ENCODE measurements at places on chromosomes 11 and 22.
A peak's percentile ranks its signal among the peaks of the same experiment; 100 is the strongest.

GRCh38 chr22:30856741-30857502 lies 111.7 kb downstream of the MORC2 start:
- DNase-seq, result no peak

GRCh38 chr11:44775985-44776446 lies 49.3 kb downstream of the TSPAN18 start:
- no peak for DNase-seq

- DNase-seq, result no peak
These were observed 38.3 kb downstream of the BIRC2 start for GRCh38 chr11:102385085-102386007.

- no peak for DNase-seq
These were observed 647.2 kb downstream of the NELL1 start for GRCh38 chr11:21316591-21316990.

DNA sequence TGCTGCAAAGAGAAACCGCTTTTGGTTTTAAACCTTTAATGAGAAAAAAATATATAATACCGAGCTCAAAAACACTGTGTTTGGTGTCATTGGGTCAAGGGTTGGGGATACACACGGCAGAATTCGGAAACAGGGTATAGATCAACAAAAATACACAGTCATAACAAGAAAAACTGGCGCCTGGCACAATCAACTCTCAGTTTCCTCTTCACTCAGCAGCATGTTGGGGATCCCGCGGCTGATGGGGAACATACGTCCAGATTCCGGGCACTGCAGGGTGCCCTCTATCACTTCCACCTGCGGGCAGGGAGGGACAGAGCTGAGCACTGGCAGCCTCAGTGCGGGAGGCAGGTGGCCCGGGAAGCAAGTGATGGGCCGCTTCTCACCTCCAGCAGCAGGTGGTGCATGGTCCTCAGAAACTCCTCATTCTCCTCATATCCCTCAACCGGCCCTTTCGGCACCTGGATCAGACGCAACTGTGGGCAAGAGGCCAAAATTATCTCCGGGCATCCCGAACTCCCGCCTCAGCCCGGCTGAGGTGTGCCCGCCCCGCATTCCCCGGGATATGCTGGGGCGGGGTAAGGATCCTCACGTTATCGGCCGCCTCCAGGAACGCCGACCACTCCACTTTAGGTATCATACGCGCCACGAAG lies 561 bp downstream of the TRMT112 start:
- DNase-seq, result no peak

DNA sequence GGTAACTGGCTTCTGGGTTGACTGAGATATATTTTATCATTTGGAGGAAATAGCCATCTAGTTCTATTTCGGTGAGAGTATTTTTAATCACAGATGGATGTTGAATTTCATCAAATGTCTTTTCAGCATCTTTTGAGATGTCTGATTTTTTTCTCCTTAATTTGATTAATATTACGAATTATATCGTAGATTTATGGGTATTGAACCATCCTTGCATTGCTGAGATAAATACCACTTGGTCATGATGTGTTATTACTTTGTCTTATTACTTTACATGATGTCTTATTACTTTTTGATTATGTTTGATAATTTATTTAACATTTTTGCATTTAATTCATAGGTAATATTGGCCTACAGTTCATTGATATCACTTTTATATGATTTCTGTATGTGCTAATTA lies 78.8 kb upstream of the PARVA start:
- no peak for DNase-seq

- DNase-seq, result no peak
These were observed 147.4 kb upstream of the POU2AF2 start for GRCh38 chr11:111098091-111098490.

DNA sequence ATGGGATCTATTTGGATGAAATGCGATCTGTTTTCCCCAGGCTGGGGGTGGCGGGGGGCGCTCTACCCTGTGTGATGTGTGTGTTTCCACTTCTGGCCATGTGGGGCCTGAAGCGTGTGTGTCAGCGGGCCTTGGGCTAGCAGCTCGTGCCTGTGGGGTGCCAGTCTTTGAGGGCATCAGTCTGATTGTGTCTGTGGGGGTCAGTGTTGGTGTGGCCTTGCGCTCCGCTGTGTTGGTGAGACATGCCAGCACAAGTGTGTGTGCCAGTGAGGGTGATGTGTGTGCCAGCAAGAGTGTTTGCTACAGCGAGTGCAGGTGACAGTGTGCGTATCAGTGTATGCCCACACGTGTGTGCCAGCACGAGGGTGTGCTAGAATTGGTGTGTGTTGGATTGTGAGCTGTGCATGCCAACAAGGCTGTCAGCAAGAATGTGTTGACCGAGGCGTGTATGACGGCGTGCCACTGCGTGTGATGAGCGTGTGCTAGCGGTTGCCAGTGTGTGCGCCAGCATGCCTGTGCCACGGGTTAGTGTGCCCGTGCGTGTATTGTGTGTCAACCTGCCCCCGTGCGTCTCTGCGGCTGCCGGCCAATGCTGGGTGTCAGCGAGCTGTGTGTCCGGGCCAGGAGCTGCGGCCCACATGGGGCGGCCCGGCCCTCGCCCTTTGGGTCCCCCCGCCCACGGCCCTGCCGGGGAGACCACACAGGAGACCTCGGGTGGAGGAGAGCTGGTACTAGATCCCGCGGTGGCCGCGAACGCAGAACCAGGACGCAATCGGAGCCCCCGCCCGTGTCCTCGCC lies 519 bp downstream of the ARRB1 start:
- DNase-seq, result no peak

DNA sequence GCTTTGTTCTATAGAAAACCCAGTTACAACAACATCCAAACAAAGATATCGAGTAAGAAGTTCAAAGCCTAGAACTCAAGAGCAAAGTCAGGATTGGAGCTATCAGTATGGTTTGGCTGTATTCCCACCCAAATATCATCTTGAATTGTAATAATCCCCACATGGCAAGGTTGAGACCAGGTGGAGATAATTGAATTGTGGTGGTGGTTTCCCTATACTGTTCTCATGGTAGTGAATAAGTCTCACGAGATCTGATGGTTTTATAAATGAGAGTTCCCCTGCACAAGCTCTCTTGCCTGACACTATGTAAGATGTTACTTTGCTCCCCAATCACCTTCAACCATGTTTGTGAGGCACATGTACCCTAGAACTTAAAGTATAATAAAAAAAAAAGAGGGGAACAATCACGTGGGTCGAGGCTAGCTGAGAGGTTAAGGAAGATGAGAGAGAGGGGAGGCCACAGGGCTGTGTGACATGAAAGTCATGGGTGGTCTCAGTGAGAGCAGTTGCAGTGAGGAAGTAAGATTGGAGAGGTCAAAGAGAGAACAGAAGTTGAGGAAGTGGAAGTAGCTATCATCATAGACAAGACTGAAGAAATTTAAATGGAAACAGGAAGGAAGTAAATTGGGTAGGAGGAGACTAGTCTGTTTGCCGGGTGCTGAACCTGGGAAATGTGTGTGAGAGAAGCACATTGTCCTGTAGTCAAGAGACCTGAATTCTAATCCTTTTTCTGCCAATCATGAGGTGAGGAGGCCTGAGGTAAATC lies 80.1 kb upstream of the CD44 start:
- no peak for DNase-seq

DNA sequence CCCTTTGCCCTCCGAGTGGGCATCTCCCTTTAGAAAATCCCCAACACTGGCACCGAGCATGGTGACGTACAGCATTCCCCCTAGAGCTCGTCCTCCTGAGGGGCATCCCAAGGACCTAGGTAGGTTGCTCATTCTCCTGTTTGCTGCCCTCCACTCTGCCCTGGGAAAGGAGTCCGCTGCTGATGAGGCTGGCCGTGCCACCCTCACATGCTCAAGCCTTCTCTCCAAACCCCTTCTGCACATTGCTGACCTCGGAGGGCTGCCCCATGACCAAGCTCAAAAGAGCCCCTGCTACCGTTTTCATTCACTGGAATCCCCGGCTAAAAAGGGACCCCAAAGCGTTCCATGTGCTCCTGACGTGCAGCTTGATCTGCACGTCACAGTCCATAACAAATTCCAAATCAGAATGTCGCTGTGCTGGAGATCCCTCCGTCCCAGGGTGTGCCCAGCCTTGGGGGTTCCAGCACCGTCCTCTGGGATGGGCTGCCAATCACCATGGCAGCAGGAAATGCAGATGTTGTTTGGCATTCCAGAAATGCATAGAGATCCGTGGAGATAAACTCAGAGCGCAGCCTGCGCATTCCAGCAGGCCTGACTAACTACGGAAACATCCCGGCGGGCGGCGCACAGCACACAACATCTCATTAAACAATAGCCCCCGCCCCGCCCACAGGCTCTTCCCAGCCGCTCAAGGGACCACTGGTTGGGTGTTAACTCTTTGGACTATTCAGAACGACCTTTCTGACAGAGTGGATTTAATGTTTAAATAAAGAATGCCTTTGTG lies 26.3 kb upstream of the GNB1L start:
- DNase-seq, result peak; percentile 97

- DNase-seq, result no peak
These were observed 12.5 kb downstream of the SELENOO start for GRCh38 chr22:50213263-50213662.

DNA sequence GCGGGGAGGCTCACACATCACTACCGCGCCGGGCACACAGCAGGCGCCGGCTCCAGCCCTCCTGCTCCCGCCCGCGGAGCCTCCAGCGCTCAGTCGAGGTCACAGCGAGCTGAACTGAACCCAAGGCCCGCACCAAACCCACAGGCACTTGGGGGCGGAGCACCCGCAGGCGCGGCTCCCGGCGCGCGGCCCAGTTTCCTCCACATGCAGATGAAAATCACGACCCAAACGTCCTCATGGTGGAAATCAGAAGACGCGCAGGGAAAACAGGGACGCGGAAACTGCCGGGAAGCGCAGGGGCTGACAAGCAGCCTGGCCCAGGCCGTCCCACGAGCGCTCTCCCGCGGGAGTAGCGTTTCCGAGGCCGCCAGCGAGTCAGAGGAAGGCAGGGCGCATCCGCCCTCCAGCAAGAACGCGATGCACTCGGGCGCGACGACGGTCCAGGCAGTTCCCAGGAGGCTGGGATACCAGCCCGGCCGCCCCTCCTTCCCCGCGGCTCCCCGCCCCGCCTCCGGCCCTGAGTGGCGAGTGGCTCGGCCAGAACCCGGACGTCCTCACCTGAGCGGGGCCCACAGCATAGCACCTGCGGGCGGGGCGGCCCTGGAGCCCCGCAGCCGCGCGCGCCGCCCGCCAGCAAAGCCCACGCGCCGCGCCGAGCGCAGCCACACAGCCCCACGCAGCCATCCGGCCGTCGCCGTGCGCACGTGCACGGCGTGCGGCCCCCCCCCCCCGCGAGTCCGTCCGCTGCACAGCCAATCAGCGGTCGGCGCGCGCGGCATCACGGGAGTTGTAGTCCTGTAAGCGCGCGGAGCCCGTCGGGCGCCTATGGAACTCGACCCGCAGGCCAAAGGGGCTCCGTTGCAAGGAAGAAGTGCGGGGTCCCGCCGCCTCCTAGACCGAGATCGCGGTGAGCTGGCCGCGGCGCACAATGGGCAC lies at the start of gene HDHD5:
TSS of gene HDHD5 (minus strand) at position 710 of the 936 bp plus-strand sequence. CDS start at position 684, 26 bp downstream.
- DNase-seq, result peak; percentile 84

- peak; percentile 19 for DNase-seq
These were observed 51.5 kb downstream of the RTL6 start for GRCh38 chr22:44446483-44446882.

DNA sequence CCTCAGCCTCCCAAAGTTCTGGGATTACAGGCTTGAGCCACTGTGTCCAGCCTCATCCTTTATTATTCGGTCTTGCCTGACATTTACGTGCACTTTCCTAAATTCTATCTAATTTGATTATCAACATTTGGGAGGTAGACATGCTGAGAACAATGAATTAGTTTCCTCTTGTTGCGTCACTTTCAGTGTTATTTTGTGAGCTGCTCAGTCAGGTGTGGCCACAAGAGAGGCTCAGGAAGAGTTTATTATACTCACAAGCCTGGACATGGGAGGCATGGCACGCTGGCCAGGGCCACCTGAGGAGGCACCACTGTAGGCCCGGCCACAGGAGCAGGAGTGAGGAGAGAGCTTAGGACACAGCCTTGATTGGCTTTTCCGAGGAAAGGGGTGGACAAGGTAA lies 59.7 kb upstream of the RBFOX2 start:
- no peak for DNase-seq

GRCh38 chr11:14972581-14973495 lies 687 bp upstream of the CALCA start:
- no peak for DNase-seq

GRCh38 chr22:34390400-34390799 lies 470.1 kb upstream of the LARGE1 start:
- no peak for DNase-seq

DNA sequence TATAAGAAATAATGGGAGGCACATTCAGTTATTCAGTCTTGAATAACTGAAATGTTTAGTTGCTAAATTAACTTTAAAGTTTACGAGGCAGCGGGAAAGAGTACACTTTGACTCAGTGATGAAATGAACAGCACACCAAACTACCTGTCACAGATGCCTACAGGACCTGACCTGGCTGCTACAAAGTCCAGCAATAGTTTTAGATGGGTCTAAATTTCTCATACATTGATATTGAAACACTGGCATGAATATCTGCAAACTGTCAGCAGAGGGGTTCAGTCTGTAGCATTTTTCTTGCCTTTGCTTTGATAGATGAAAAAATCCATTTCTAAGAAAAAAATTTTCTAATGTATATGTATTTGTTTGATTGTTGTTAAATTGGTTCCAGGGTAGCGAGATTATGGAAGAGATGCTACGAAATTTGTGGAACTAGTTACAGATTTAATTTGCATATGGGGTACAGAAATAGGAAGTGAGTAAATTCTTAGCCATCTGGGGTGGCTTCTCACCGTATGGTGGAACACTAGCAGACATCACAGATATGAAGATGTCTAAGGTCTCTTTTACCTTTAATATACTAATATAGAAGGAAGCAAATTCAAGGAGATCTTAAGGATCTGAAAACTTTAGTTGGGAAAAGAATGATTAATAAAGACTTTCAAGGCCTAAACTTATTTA lies 20.8 kb upstream of the GAB2 start:
- DNase-seq, result no peak

DNA sequence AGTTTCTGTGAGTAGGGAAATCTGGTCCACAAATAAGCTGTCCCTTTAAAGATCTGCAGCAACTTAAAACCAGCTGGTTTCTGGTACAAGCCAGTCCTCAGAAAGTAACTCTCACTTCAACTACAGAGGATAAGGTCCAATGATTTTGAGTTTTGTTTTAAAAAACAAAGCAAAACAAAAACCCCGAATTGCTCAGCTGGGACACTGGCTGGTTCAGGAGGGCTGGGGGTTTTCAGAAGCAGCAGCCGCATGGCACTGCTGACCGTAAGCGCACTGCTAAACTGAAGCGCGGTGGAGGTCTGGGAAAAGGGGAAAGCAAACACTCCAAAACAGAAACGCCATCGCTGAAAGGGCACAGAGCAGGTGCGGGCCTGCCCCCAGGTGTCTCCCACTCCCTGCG lies 59.7 kb downstream of the MICAL3 start:
- no peak for DNase-seq
